ENCODE measurements at places on chromosomes 1 and 21. TPM values are rescaled to one million over a fixed set of nuclear protein-coding genes. Genes with fewer than 3 reads are reported as not detected.

The LCE1C gene
- not detected for total RNA-seq

The ALPL gene
- total RNA-seq = 2.9 TPM

The DCDC2B gene
- not detected for total RNA-seq

The CTTNBP2NL gene
- total RNA-seq = 12.9 TPM

The SERBP1 gene
- 211 TPM for total RNA-seq

The LAMTOR5 gene
- total RNA-seq = 81.1 TPM

The RPL11 gene
- total RNA-seq = 1,595 TPM

The B3GALT6 gene
- 9.9 TPM for total RNA-seq

The MEX3A gene
- 4.7 TPM for total RNA-seq

The PLD5 gene
- total RNA-seq = not detected

The AUNIP gene
- total RNA-seq = not detected

The IVL gene
- total RNA-seq = not detected

The S1PR1 gene
- 2.5 TPM for total RNA-seq

The TPR gene
- total RNA-seq = 59.8 TPM

The AP4B1 gene
- total RNA-seq = 12.9 TPM
